ENCODE measurements at places on chromosomes 5 and 9.

DNA sequence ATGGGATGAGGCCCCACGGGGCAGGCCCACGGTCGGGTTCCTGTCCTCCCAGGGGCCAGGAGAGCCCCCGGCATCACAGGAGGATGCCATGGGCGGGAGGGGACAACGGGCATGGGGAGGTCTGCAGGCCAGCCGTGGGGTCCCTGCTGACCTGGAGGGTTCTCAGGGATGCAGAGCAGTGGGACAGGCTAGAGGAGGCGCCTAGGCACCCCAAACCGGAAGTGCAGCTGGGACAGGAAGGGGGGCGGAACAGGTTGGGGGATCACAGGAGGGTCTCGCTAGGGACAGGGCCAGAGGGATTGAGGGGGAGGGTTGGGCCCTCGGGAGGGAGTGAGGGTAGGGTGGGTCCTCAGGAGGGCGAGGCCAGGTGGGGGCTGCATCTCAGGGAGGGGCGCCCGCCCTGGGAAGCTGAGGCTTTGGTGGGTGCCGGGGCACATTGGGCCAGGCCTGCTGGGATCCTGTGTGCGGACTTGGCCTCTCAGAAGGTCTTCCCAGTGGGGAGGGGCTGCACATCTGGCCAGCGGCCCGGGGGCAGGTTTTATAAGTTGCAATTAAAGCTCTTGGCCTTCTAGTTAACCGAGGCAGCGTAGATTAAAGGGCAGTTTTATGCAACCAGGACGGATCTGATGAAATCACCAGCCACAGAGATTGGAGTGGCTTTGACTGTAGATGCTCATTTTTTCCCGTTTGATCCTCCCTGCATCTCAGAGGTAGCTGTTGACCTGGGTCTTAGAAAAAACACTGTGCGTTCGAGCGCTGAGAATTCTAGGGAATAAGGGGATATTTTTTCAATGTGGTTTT is 20.1 kb downstream of the NKD2 start:
- DNase-seq, result no peak

DNA sequence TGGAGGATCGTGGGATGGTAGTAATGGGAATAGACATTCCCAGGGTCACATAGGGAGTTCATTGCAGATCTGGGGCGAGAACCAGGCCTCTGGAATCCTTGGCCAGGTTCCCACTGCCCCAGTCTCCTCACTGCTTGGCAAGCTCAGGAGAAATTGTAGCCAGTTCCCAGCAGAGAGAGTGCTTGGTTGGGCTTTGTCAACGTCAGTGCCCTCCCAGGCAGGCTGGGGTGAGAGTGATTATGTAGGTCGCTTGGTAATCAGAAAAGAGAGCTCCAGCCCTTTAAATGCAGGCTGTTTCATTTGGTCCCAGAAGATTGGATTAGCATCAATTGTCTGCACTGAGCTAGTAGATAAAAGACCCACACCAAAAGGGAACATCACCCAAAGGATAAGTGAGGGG is 51.8 kb upstream of the GALNT10 start:
- DNase-seq, result no peak

GRCh38 chr5:1380011-1380817 is 35.3 kb upstream of the CLPTM1L start:
- DNase-seq, result peak; percentile 41

DNA sequence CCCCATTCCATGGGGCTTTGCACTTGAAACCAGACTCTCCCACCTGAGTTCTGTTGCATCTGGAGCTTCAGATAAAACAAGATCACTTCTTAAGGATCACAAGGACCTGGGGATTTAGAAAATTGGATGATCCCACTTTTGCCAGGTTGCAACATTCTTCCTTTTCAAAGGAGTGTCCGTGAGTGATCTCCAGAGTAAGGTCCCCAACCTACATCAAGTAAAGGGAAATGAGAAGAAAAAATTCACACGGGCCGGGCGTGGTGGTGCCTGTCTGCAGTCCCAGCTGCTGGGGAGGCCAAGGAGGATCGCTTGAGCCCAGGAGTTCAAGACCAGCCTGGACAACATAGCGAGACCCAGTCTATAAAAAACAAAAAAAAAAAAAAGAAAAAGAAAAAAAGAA is 41.2 kb upstream of the COL5A1 start:
- DNase-seq, result no peak

DNA sequence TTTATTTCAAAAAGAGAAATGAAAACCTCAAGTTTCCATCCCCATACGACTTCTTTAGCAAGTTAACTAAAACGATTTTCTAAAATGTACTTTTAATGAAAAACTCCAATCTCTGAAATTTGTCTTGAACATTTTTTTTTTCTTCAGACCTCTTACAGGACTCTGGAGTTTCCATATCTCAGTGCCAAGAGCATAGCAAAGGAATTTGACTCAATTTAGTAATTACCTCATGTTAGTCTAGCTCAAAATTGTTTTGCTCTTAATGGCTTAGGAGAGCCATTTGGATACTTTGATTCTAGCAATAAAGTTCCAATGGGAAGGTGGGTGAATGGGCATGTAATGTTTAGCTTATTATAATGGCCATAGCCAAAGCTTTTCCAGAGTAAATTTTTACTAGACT is 26.0 kb upstream of the SPATA31D4 start:
- no peak for DNase-seq

GRCh38 chr9:119868694-119869093 is 499.5 kb upstream of the BRINP1 start:
- DNase-seq, result no peak

DNA sequence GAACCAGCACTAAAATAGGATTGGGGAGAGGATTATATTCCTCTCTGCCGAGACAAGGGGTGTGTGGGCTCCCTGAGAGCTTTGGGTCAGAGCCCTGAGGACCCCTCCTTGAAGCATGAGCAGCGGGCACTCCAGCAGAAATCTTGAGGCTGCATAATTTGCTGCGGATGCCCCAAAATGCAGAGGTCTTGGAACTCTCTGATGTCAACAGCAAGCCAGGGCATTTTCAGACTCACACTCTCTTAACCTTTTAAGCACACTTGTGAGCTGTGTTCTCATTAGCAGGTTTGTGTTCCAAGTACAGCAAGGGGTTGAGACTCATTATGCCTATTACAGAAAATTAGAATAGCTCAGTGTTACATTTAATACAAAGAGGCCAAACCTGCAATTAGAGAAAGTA is 513.0 kb upstream of the ADAMTS16 start:
- DNase-seq, result no peak

GRCh38 chr5:42620579-42621216 is 135.9 kb upstream of the CCDC152 start:
- no peak for DNase-seq

DNA sequence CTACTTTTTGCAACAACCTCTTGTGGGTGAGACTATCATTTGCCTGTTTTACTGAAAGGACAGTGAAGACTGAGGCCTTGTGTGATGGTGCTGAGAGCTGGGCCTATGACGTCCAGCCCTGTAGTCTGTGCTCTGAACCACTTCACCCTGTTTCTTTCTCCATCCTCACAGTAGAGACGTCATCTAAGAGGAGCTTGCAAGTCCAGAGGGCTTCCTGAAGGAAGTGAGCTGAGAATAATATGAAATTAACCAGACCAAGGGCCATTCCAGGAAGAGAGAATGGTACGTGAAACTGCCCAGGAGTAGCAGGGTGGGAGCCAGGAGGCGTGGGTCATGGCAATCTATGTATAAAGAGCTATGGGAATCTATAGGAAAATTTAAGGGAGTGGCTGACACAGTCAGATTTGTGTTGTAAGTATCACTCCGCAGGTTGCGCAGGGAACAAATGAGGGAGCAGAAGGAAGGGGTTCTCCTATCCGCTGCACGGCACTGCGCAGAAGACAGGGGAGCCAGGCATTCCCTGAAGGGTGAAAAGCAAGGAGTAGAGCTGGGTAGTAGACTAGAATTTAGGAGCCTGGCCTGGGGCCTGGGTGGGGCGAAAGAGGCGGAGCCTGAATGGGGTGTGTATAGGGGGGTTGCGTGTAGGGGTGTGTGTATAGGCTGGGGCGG is 596 bp upstream of the FGFR4 start:
- DNase-seq, result no peak
